Kidney tubule cell (primary cell): ENCODE measurements at places on chromosomes 4 and X.
A peak's percentile ranks its signal among the peaks of the same experiment; 100 is the strongest.

DNA sequence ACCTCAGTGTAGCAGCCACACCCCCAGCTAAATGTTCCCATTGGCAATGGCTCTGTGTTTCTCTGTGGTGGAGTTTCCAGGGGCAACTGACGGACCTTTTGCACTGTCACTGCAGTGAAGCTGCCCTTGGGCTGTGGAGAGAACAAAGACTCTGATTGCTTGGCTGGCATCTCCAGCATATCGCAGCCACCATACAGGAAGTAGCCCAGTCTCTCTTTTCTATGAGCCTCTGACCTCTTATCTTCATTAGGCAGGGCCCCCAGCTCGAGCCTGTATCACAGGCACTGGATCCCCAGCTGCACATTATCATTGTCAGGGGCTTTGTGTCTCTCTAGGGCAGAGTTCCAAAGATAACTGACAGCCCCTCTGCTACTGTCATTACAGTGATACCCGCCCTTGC, 483.5 kb downstream of the ARAP2 start:
- DNase-seq, result no peak

DNA sequence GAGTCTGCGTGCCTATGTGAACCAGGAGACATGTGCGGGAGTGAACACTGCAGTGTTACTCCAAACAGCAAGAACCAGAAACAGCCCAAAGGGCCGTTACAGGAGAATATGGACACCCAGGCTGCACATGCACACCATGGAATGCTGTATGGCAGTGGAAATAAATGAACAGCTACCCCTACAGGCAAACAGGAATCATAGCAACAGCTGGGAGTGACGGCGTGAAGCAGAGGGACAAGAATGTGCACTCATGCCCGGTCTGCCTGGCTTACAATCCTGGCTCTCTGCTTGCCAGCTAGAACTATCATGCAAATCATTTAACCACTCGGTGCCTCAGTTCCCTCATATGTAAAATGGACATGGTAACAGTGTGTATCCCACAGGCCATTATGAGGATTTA, 16.6 kb downstream of the GPKOW start:
- DNase-seq, result peak; percentile 54

- DNase-seq, result no peak
These were observed 7.3 kb downstream of the PLP1 start for GRCh38 chrX:103783971-103784370.

DNA sequence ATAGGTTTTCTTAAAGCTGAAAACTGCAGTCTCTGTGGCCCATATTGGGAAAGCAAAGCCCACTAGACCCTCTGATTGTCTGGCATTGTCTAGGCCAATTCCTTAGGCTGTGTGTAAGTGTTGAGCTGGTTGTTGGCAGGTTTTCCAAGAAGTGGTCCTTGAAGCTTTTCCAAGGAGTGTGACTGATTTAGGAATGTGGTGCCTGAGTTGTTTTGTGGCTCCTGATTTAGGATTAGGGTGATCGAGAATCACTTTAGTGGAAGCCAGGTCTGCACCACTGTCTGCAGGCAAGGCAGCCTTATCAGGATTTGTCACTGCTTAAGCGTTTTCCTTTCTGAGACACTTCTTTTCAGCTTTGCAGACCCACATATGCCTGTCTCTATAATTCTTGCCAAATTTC, 339.0 kb upstream of the DDX53 start:
- no peak for DNase-seq

- no peak for DNase-seq
These were observed 3.6 kb upstream of the WDR19 start for GRCh38 chr4:39178706-39179105.

DNA sequence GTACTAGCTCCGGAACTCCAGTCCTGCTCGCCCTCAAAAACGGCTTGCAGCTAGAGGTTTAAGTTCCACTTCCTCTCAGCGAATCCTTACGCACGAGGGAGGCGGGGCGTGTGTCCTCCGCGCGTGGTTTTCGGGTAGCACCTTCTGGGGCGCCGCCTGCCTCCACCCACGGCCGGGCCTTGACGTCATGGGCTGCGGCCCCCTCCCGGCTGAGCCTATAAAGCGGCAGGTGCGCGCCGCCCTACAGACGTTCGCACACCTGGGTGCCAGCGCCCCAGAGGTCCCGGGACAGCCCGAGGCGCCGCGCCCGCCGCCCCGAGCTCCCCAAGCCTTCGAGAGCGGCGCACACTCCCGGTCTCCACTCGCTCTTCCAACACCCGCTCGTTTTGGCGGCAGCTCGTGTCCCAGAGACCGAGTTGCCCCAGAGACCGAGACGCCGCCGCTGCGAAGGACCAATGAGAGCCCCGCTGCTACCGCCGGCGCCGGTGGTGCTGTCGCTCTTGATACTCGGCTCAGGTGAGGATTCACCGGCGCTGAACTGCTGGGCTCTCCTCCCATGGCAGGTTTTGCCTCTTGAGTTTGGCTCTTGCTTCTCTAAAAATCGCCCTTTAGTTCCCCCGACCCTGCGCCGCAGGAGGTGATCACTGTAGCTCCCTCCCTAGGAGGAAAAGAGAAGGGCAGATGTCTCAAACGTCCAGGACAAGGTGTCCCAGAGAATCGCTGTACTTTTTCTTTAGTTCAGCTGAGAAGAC, at the start of gene AREG:
AREG (plus strand) TSS at position 246 of the 752 bp plus-strand sequence; CDS start at position 456, 210 bp downstream.
- peak; percentile 75 for DNase-seq

- no peak for DNase-seq
These were observed 150.8 kb downstream of the AFAP1 start for GRCh38 chr4:7788694-7789425.

- peak; percentile 64 for DNase-seq
These were observed 391 bp upstream of the PHKA1 start for GRCh38 chrX:72714478-72714916.

- DNase-seq, result no peak
These were observed 79.7 kb downstream of the TMEM131L start for GRCh38 chr4:153545822-153546221.

- no peak for DNase-seq
These were observed 929.5 kb downstream of the DMD start for GRCh38 chrX:32281853-32282252.

GRCh38 chr4:73729534-73730165, 10.7 kb upstream of the CXCL8 start:
- peak; percentile 82 for DNase-seq

GRCh38 chrX:25343060-25343459, 327.3 kb upstream of the ARX start:
- no peak for DNase-seq

DNA sequence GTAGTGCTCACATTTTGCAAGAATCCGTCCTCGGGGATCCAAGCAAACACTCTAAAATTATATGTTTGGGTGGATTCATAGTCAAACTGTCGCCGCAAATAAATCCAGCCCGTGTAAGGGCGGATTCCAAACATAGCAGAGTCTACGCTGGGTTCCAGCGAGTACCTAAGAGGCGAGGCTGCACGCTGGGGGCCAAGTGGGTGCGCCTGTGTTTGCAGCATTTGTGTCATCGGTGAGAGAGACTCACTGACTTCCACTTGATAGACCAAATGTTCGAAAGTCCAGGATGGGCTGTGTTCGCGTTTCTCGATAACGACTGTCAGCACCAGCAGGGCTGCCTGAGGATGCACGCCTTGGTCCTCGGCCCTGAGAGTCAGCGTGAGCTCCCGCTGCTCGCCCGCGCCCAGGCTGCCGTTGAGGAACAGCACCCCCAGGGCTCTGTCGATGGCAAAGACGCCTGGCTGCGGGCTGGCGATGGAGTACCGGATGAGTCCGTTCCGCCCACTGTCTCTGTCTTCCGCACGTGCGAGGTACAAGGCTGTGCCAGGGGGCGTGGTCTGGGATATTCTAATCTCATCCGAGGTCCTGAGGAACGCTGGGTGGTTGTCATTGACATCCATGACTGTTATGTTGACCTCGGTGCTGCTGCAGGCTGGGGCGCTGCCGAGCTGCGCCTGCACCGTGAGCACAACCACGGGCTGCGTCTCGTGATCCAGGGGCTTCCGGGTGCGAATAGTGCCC, 158.7 kb downstream of the DCHS2 start:
- no peak for DNase-seq

DNA sequence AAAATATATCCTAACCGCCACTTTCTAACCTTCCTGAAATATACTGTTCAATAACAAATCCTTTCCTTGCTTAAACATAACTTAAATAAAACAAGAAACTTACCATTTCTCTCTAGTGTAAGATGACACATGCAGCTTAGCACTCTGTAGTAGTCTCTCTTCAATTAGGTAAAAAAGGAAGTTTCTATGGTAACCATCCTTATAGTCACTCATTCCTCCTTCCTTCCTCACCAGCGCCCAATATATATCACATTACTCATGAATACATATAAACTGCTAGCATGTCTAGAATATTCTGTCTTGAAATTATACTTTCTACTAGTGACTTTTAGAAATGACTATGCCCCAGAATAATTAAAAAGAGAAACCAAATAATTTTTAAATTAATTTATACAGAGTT, 112.2 kb downstream of the SNCA start:
- peak; percentile 13 for DNase-seq

GRCh38 chr4:173046818-173047217, 121.8 kb upstream of the GALNT7 start:
- DNase-seq, result peak; percentile 97

DNA sequence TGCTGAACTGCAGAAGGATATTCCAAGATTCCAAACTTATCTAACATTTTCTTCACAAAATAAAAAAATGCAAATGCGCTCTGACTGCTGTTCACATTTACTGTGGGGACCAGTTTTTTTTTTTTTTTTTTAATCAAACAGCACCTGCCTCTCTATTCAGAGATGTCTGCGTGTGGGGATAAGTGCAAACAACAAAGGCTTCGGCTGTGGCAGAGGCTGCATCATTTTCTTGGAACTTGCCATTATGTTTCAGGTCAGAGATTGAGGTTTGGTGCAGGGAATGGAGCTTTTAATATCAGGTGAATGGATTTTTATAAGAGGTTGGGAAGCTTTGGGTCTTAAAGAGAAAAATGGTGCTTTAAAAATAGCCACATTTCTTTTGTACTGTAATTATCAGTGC, 78.2 kb upstream of the TET2 start:
- DNase-seq, result no peak

- DNase-seq, result no peak
These were observed 477.6 kb upstream of the INTU start for GRCh38 chr4:127155116-127155515.
